ENCODE measurements at places on chromosomes 4 and X.
A peak's percentile ranks its signal among the peaks of the same experiment; 100 is the strongest.

- DNase-seq = no peak
Observed at GRCh38 chrX:121479406-121479805, 432.0 kb downstream of the GLUD2 start.

- DNase-seq = no peak
Observed at GRCh38 chr4:184421533-184422155, 52.7 kb downstream of the IRF2 start.

GRCh38 chrX:9465380-9466123 lies 694 bp downstream of the TBL1X start:
- peak; percentile 23 for DNase-seq

- DNase-seq = no peak
Observed at GRCh38 chrX:122187069-122187713, 996.9 kb upstream of the GRIA3 start.

GRCh38 chr4:128587382-128587781 lies 222.1 kb upstream of the JADE1 start:
- no peak for DNase-seq

- DNase-seq = peak; percentile 19
Observed at GRCh38 chrX:9370893-9371292, 94.0 kb upstream of the TBL1X start.

DNA sequence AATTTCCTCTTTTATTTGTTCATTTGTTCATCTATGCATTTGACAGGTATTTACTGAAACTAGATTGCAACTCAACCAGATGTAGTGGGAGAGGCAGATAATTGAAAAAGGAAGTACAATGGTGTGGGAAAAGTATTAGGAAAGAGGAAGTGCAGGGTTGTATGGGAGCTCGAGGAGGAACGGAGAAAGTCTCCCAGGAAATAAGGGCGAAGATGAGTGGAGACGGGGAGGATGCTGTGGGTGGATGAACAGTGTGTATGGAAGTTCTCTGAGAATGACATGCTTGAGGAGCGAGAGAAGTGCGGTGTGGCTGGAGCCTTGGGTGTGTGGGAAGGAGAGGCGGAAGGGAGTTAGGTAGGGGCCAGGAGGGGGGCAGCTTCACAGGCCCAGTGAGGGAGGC lies 87.5 kb upstream of the DHX15 start:
- no peak for DNase-seq

GRCh38 chrX:103012945-103013344 lies 51.0 kb downstream of the BEX1 start:
- DNase-seq = no peak

- DNase-seq = peak; percentile 63
Observed at GRCh38 chr4:183638436-183638835, 20.5 kb downstream of the RWDD4 start.

DNA sequence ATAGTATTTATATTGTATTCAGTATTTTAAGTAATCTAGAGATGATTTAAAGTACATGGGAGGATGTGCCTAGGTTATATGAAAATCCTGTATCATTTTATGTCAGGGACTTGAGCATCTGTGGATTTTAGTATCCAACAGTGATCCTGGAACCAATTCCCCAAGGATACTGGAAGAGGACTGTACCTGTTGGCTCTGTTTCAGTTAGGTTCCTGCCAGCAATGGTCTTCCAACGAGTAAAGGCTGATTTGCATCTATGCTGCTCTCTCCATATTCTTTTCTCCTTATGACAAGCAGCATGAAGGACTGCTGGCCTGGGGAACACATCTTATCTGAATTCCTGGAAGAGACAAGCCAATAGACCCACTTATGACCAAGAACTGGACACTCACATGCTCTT lies 34.9 kb downstream of the ASB9 start:
- no peak for DNase-seq

GRCh38 chrX:138858438-138858837 lies 146.9 kb upstream of the FGF13 start:
- DNase-seq = peak; percentile 54

DNA sequence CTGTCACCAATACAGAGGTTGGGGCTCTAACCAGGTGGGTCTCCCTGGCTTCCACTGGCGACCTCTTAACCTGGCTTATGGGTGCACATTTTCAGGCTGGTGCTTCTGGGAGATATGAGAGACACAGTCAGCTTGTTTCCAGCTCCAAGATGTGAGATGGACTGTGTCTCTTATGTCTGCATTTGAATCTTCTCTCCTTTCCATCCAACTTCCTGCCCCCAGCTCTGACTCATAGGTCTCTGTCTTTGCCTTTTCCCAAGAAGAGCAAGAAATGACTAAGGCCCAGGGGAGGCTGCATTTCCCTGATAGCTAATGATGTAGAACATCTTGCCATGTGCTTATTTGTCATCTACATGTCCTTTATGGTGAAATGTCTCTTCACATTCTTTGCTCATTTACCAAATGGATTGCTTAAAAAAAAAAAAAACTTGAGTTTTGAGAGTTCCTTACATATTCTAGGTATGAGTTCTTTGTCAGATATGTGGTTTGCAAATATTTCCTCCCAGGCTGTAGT lies 3.2 kb upstream of the UXT start:
- DNase-seq = peak; percentile 58

GRCh38 chr4:73343432-73343831 lies 60.7 kb upstream of the ALB start:
- DNase-seq = no peak

DNA sequence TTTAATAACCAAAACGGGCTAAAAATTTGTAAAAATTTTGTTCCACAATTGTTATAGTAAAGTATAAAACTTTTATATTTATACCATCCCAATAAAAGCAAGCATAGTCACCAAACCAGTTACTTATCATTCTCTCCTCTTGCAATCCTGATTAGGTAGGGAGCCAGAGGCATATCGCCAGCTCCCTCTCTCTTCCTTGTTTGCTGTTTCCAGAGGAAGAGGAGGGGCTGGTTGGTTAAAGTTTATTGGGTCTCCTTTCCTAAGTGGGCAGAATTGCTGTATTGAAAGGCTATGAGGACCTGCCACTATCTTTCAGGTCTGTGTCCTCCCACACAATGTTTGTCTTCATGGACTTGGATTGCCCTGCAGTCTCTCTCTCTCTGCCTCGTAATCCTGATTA lies 29.6 kb upstream of the BBS12 start:
- no peak for DNase-seq

GRCh38 chr4:109953556-109953955 lies 40.9 kb downstream of the EGF start:
- no peak for DNase-seq

DNA sequence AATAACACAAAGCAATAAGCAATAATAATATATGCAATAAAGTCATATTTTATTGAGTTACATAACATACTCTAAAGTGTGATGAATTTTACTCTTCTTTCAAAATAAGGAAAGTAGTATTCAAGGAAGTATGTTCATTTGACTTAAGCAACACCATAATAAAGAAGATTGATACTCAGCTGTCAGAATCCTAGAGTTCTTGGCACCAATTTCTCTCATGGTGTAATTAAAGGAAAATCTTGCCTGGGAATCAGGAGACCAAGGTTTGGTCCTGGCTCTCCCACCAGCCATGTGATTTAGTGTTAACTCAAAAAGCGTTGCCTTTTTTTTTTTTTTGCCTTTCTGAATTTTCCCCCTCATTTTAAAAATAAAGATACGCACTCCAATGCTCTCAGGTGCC lies 17.1 kb downstream of the MYOZ2 start:
- DNase-seq = no peak

DNA sequence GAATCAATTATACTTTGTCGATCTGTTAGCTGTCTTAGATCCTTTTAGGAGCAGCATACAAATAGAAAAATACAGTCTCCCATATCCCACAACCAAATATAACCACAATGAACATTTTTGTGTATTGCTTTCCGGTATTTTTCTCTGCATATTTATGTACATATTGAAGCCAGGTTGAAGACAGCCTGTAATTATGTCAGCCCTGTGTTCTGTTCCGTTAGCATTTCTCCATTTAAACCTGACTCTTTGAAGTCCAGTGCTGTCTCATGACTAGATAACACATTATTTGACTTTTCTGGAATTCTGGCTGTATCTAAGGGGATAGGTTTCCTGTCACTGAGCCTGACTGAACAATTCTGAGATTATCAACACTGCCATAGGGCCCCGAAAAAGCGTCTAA lies 4.0 kb upstream of the SLC34A2 start:
- no peak for DNase-seq

DNA sequence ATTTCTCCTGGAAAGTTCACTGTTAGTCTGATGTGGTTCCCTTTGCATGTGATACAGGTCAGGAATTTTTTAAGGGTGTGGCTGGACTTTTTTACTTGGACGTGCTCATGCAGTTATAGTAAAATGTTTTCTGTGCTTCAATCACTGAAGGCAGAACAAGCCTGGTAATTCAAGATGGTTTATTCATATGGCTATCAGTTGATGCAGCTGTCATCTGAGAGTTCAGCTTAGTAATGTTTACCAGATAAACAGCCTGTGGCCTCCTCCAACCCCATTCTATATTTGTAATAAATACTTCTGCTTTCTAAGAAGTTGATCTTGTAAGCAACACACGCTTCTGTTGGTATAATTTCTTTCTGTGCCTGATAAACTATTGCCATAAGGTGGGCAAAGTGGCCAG lies 2105.9 kb downstream of the ARAP2 start:
- DNase-seq = no peak

DNA sequence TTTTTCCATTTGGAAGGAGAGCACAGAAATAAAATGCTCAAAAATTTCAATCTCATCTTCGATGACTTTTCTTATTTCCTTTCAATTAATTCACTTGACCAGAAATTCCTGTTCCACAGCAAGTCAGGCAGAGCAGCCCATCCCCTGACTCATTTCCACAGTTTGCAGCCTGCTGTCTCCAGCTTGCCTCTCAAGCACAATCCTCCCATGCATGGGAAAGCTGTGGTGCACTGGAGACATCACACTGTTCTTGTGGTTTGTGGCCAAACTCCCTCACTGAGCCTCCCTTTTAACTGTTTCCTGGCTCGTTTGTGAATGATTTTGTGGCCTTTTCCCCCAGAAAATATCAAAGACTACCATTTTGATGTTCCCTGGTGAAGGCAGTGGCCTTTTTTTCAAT lies 114.0 kb upstream of the ENPEP start:
- peak; percentile 34 for DNase-seq

GRCh38 chr4:166252487-166253402 lies 379.7 kb downstream of the TLL1 start:
- no peak for DNase-seq

- peak; percentile 32 for DNase-seq
Observed at GRCh38 chr4:127965803-127966175, 583 bp downstream of the ABHD18 start.

- DNase-seq = no peak
Observed at GRCh38 chrX:103624111-103624510, 4.7 kb upstream of the TCEAL1 start.

- DNase-seq = no peak
Observed at GRCh38 chrX:29023207-29023606, 436.0 kb downstream of the IL1RAPL1 start.

DNA sequence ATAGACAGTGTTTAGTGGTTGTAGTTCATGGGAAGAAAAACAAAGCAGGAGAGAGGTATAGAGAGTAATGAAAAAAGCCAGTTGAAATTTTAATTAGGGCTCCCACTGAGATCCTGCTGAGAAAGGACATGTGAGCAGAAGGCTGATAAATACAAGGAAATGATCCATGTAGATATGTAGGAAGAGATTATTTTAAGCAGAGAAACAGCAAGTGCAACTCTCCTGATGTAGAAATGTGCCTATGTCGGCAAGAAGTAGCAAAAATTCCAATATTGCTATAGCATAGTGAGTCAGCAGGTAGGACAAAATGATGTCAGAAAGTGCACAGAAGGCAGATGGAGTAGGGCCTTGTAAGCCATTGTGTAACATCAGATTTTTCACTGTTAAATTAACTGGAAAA lies 1027.3 kb downstream of the PCDH18 start:
- DNase-seq = no peak

DNA sequence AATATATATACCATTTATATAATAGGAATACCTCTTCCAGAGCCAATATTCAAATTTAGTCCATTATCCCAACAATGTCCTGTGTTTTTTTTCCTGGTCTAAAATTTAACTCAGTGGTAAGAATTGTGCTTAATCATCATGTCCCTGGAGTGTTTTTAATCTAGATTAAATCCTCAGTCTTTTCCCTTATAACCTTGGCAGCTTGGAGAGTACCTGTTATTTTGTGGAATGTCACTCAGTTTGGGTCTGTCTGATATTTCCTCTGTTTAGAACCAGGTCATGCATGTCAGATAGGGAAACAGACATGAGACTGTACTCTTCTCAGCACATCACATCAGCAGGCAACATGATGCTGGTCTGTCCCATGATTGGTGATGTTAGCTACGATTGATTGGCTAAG lies 96.6 kb downstream of the HPGD start:
- DNase-seq = no peak

DNA sequence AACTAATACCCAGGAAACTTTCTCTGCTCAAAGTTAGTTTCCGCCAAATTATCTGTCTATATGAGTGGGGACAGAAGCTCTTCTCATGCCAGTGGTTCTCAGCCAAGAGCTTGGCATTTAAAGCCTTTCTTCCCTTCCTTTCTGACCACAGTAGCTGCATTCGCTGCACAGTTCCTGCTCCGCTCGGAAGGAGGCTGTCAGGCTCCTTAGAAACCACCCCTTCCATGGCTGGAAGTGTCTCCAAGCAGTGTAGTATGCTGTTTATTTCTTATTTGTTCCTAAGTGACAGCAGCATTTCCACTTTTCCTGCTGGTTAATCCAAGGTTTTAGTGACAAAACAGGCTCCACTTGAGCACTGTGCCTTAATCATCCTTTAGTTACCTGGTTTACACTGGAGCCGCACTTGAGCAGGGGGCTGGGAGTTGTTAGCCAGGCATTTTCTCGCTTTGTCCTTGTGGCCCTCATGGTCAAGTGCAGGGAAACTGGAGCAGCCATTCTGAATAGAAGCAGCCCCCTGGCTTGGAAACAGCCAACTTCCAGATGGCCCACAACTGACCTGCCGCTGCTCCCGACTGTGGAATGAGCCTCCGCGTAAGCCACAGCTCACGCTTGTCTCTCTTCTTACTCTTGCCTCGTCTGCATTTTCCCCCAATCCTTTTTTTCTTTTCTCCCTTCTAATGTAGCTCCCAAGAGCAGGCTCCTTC lies 739.4 kb upstream of the TENM3 start:
- DNase-seq = no peak

GRCh38 chrX:110745288-110745687 lies 50.3 kb downstream of the CHRDL1 start:
- no peak for DNase-seq

DNA sequence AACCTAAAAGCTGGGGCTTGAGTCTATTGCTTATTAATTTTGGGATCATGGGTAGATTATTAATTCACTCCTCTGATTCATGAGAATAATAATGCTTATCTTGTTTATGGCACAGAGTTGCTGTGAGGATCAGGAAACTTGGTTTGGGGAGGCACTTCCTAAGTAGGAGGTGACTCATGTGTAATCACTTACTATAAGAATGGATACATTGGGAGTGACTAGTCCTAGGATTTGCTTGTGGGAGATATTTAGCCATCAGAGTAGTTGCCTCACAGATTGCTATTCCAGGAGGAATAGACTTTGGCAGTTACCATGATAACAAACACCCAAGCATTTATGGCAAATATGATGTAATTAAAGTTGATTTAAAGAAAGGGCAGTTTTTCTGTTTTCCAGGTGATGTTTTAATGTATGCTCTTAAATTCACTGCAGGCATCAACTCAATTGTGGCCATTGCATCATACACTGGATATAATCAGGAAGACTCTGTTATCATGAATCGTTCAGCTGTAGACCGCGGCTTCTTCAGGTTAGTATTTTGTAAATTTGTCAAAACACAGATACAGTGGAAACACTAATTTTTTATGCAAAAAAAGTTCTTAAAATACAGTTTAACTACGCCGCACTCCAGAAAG lies 41.9 kb downstream of the POLR2B start:
- peak; percentile 57 for DNase-seq

- peak; percentile 84 for DNase-seq
Observed at GRCh38 chr4:147714575-147715401, 17.1 kb upstream of the ARHGAP10 start.

Measured in AG20443 (cell line).